Hypothalamus (tissue), 51 donors: ENCODE measurements at places on chromosomes 2 and 18.

DNA sequence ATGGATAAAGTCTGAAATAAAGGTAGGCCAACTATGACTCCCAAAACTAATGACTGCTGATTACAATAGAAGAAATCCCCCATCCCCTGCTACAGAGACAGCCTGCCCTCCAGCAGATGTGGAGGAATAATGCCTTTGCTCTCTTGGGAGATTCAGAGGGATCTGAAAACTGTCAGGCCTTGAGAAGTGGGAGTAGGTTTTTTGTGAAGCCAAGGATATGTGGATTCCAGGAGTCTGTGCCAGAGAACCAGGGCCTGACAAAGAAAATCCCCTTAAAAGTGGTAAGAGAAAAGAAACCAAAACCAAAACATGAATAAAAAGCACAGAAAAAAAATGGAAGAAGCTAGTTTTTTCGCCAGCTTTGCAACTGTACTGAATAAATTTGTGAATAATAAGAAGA, 397.6 kb downstream of the ZNF521 start:
- no peak for DNase-seq

DNA sequence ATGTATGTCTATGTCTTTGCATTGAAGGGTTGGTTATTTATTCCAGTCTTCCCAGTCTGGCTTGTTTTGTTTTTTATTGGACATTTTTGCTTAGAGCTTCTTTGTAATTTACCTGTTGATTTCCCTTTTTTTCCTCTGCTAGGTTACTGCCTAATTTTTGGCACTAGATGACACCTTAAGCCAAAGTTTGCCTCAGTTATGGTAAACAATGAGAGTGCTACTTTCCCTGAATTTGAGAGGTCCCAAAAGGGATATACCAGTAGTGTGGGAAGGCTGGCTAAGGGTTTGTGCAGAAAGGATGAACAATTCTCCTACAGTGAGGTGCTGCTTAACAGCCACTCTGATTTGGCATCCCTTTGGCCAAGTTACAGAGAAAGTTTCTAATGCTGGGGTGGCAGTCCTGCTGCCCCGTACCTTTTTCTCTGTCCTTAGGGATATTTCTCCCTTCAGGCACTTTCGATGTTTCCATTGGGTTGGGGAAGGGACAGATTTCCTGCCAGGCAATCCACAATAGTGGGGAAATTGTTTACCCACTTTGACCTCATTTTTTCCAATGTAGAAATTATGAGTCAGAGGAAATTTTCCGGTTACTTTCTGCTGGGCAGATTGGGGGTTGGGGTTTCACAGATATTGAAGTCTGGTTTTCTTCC, 354.9 kb downstream of the PTPRM start:
- no peak for DNase-seq

GRCh38 chr2:28624436-28624792, 127.2 kb upstream of the PPP1CB start:
- DNase-seq, result no peak

- no peak for DNase-seq
Measured at GRCh38 chr18:13218368-13218991, at the start of gene LDLRAD4. LDLRAD4 (plus strand) TSS chr18:13218760.

DNA sequence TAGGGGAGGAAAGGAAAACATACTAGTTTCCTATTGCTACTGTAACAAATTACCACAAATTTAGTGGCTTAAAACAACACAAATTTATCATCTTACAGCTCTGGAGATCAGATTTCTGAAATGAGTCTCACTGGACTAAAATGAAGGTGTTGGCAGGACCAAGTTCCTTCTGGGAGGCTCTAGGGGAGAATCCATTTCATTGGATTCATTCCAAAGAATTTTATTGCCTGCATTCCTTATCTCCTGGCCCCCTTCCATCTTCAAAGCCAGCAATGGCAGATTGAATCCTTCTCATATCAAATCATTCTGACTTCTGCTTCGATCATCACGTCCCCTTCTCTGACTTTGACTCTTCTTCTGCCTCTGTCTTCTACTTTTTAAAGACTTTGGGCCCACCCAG, 250.9 kb downstream of the IRS1 start:
- DNase-seq, result no peak

GRCh38 chr18:58046794-58047555, 2.9 kb downstream of the NEDD4L start:
- DNase-seq, result no peak

- DNase-seq, result no peak
Measured at GRCh38 chr2:214410128-214410775, 602 bp upstream of the VWC2L start.

- DNase-seq, result no peak
Measured at GRCh38 chr2:221134718-221135117, 437.4 kb downstream of the EPHA4 start.

- no peak for DNase-seq
Measured at GRCh38 chr18:75538727-75539126, 111.2 kb upstream of the SMIM21 start.

DNA sequence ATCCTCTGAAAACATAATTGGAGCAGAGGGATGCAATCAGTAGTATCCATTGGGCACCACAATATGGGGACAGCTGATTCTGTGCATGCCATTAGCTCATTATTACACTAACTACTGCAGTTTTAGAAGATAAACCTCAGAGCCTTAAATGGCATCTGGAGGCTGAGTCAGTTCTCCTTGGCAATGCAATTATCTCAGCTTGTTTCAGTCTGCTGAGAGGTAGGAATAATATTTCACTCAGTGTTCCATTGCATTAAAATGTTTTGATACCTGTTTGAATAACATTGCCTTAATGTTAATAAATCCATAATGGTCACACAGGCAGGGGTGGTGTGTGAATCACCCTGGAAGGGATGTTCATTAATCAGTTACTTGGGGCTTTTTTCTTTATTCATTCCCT, 309.6 kb downstream of the LRRTM1 start:
- no peak for DNase-seq

DNA sequence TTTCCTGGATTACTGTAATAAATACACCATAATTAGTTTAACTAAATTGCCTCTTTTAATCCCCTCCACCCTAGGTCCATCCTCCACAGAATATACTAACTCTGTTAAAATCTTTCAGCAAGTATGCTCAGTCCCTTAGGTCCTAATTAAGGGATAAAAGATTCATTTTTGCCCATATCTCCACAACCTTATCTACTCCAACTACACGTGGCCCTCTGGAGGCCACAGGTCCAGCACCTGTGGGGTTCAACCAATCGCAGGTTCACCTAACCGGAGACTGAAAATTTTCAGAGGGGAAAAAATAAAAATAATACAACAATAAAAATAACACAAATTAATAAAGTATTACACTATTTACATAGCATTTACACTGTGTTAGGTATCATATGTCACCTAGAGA, 86.4 kb downstream of the MAP4K3 start:
- no peak for DNase-seq

- no peak for DNase-seq
Measured at GRCh38 chr2:66202586-66202985, 232.3 kb upstream of the MEIS1 start.

DNA sequence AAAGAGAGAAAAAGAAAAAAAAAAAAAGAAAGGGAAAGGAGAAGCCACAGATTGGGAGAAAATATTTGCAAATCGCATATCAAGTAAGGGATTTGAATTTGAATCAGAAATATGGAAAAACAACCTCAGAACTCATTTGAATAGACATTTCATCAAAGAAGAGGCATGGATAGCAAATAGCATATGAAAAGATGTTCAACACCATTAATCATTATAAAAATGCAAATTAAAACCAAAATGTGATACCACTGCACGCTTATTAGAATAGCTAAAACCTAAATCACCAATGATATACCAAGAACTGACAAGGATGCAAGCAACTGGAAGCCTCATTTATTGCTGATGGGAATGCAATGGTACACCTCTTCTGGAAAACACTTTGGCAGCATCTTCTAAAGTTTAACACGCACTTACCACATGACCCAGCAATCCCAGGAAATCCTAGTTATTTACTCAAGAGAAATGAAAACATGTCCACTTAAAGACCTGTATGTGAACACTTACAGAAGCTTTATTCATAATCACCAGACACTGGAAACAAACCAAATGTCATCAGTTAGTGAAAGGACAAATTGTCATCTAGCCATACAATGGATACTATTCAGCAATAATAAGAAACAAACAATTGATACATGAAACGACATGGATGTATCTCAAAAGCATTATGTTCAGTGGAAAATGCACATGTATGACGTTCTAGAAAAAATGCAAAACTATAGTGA, 10.3 kb downstream of the DNER start:
- DNase-seq, result no peak

GRCh38 chr2:9380702-9381628, 42.4 kb downstream of the ITGB1BP1 start:
- no peak for DNase-seq

- no peak for DNase-seq
Measured at GRCh38 chr2:54348646-54349045, 92.6 kb upstream of the TSPYL6 start.

DNA sequence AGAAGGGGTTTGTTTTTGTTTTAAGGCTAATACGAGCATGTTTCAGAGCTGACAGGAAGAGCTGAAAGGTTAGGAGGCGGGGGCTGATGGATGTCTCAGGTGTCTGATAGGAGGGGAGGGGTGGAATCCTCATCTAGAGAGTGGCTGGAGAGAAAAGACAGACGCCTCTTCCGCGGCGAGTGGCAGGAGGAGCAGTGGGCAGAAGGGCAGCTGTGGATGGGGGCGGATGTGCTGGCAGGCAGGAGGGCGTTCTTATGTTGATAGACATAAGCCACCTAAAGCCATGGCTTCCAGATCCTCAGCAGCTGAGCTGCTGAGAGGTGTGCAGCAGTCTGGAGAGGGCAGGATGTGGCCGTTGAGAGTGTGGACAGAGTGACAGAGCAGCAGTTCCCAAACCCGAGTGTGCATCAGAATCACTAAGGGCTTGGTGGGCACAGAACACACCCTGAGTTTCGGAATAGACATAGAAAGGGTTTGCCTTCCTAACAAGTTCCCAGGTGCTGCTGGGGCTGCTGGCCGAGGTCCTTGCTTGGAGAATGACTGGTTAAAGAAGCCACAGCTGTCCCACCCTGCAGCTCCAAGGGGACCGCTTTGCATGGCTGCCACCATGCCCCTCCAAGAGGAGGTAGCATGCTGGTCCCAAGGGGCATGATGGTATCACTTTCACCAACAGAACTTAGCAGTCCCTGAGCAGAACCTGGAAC, 3.0 kb upstream of the ITM2C start:
- DNase-seq, result no peak

- no peak for DNase-seq
Measured at GRCh38 chr2:201777869-201778268, 2.9 kb downstream of the ALS2 start.
